ENCODE measurements at places on chromosomes 7 and 10. TPM values are rescaled to one million over a fixed set of nuclear protein-coding genes. Genes with fewer than 3 reads are reported as not detected.

Gene CEP55
- 2.1 TPM for total RNA-seq

- DNase-seq, result no peak
Measured at GRCh38 chr10:112605063-112605462, 158.0 kb downstream of the VTI1A start.

- DNase-seq, result no peak
Measured at GRCh38 chr7:142646386-142647140, 102.7 kb upstream of the PRSS1 start.

Gene SRRM3
- 7.9 TPM for total RNA-seq
